ENCODE measurements at places on chromosomes 1 and 21. TPM values are rescaled to one million over a fixed set of nuclear protein-coding genes. Genes with fewer than 3 reads are reported as not detected.

The DLGAP3 gene
- total RNA-seq: 0.65 TPM

The HSD17B7 gene
- total RNA-seq: 53.6 TPM

The SPATA21 gene
- total RNA-seq: not detected

The CDKN2C gene
- total RNA-seq: 0.65 TPM

The FNBP1L gene
- 114 TPM for total RNA-seq

The RYR2 gene
- total RNA-seq: 0.90 TPM

DNA sequence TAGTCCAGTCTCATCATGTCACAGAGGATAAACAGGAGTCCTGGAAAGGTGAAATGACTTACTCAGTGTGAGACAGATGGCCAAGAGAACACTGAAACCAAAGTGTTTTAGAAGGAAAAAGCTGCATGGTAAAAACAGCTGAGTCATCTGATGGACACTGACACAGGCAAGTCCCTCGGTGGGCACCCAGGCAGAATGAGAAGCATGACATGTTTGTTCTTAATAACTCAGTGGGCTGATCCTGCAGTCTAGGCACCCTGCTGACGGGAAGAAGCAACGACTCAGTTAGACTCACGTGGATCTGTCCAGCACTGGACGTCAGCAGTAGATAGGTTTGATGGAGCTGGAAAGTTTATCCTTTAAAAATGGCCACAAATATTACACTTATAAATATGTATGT is 116.9 kb downstream of the RGS7 start:
- no peak for DNase-seq

DNA sequence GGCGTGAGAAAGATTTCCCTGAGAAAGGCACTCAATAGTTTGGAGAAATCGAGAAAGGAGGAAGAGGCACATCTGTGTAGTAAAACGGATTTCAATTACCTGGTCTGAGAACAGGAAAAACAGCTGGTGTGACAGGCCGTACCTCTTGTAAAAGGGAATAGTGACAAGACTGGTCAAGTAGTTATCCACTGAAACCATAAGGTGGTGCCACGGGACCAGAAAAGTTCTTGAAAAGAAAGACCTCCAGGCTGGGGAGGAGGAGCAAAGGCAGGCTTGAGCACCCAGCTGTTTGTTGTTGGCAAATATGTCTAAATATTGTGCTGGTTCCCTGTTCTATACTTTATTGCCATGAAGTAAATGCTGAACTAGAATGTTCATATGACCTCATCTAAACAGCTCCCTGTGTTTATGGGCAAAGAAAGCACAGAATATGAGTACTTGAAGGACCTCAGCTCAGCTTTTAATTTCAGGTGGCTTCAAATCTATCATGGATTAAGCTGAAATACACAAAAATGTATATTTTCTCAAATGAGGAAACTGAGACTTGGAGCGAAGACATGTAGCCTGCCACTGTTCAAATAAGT is 4.0 kb downstream of the HAO2 start:
- peak; percentile 72 for DNase-seq

DNA sequence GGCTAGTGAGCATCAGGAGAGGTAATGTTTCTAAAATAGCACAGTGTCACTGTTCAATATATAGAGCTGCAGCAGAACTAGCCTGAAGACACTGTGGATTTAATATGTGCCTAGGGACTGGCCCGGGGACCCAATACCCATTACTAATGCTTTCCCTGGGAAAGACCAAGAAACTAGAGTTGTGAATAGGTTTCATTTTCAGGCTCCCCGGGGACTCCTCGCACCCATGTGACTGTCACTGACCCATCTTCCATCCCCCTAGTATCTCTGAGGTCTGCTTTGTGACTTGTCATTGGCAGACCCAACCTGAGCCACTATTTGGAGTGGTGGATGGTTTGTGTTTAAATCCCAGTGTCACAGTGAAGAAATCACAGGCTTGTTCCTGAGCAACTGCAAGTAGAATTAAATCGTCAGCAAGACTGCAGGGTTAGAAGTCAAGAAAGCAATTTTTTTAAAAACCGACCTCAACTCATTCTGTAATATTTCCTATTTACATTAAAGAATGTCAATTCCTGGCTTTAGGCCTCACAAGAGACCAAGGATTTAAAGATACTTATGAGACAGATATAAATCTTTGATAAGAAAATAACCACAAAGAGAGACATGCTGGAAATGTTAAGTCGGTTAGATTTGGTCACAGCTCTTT is 130.0 kb upstream of the TNR start:
- DNase-seq: no peak

GRCh38 chr1:33986390-33987095 is 122.7 kb downstream of the HMGB4 start:
- no peak for DNase-seq

GRCh38 chr21:38319781-38320180 is 63.0 kb downstream of the KCNJ15 start:
- no peak for DNase-seq

DNA sequence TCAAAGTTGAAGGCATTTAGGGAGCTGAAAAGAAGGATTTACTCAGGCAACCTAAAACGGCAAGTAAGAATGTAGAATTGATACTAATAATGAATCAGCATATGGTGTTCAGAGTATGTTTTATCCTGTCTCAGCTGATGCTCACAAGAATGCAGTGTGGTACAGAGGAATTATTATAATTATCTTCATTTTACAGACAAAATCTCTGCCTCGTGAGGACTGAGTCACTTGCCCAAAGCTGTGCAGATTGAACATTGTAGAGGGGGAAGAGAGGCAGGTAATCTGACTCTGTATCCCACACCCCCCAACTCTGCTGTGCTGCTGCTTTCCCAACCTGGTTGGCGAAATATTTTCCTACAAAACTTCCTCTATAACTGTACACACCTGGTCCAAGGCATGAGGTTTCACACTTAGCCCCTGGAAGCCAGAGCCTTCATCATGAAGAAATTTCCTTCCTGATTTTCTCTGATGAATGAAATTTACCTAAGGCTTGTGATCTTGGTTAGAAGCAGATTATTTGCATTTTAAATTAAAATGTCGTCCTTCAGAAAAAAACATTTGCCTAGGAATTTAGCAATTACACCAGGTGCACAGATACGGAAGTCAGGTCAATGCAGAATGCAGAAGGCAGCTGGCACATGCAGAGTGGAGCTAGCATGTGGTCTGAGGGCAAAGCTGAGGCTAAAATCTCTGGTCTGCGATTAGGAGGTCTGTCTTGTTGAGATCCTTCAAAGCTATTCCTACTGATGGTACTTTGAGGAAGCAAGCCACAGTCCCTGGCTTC is 52.8 kb downstream of the DPT start:
- DNase-seq: no peak

DNA sequence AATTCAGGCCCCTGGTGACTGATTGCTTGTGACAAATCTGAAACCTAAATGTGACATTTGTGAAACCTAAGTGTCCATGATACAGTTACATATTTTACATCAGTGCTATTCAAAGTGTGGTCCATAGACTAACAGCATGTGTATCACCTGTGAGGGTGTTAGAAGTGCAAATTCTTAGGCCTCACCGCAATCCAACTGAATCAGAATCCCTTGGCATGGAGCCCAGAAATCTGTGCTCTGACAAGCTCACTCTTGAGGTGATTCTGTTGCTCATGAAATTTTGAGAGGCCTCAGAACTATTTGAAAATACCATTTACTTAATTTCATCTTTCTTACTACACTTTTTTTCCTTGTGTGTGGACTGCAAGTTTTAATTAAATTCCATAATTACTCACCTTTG is 587.9 kb downstream of the ADGRL2 start:
- no peak for DNase-seq

DNA sequence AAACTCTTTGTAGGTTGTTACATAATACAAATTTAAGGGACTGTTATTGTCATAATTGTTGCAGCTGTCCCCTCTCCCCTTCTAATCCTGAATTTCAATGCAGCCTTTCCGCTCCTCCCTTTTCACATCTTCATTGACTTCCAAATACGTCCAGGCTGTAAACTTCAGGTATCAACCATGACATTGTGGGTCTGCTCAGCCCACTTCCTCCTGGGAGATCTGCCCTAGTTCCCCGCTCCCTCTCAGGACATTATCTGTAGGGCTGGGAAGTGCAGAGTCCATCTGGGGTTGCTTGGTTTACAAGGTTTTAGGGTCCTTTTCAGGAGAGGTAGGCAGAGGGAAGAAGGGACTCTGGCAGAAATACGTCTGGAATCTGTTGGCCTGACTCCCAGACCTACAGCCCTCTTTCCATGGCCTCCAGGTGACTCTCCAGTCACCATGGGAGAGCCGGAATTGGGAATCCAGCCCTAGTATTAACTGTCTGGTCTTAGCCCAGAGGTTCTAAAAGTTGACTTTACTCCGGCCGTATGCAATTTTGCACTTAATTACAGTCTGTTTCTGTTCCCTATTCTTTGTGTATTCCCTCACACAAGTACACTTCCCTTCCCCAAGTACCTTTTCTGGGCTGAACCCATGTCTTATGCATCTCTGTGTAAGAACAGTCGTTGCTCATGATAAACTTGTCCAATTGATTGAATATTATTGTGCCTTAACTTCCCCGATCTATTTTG is 4.7 kb upstream of the DENND2D start:
- no peak for DNase-seq
